A549 treated with AZD2906 at 1 μM for 4 hours (cell line): ENCODE measurements at places on chromosomes 5 and 9. TPM values are rescaled to one million over a fixed set of nuclear protein-coding genes. Genes with fewer than 3 reads are reported as not detected.

The SAXO1 gene
- not detected in 5 replicates for total RNA-seq

The HTR1A gene
- not detected in 5 replicates for total RNA-seq

The RICTOR gene
- 8.6 to 12.9 TPM (median 10.4 TPM) in 5 replicates for total RNA-seq

The RAB14 gene
- total RNA-seq, result 48.9 to 52.9 TPM (median 50.1 TPM) in 5 replicates

The CFAP90 gene
- total RNA-seq, result 0.29 to 0.72 TPM (median 0.50 TPM) in 5 replicates

The C5orf58 gene
- total RNA-seq, result not detected in 5 replicates

The MED7 gene
- total RNA-seq, result 14.7 to 18.0 TPM (median 15.8 TPM) in 5 replicates

The GPR151 gene
- not detected in 5 replicates for total RNA-seq

The ELAVL2 gene
- total RNA-seq, result 0.02 to 0.04 TPM (median 0.03 TPM) in 3 of 5 replicates, not detected in the others

The ACOT12 gene
- total RNA-seq, result 0.10 TPM in 1 of 5 replicates, not detected in the others

The INSL4 gene
- total RNA-seq, result 14.4 to 17.2 TPM (median 16.2 TPM) in 5 replicates

The FBP2 gene
- not detected in 5 replicates for total RNA-seq

The TMEM171 gene
- 4.0 to 5.8 TPM (median 4.7 TPM) in 5 replicates for total RNA-seq

The LRRTM2 gene
- not detected in 5 replicates for total RNA-seq

The IL33 gene
- 0.23 to 0.61 TPM (median 0.25 TPM) in 5 replicates for total RNA-seq

The FIBCD1 gene
- total RNA-seq, result 14.3 to 27.2 TPM (median 25.1 TPM) in 5 replicates

The PHAX gene
- total RNA-seq, result 49.1 to 70.9 TPM (median 49.6 TPM) in 5 replicates

The APBA1 gene
- 0.20 to 0.28 TPM (median 0.20 TPM) in 5 replicates for total RNA-seq

The CCDC183 gene
- 0.19 to 0.38 TPM (median 0.28 TPM) in 5 replicates for total RNA-seq

The TSC1 gene
- 14.0 to 17.6 TPM (median 14.6 TPM) in 5 replicates for total RNA-seq

The GCNT4 gene
- 0.22 to 0.31 TPM (median 0.29 TPM) in 5 replicates for total RNA-seq

The F2RL2 gene
- 2.6 to 3.6 TPM (median 2.9 TPM) in 5 replicates for total RNA-seq

The SEPTIN8 gene
- total RNA-seq, result 17.8 to 21.9 TPM (median 19.3 TPM) in 5 replicates

The RALGDS gene
- total RNA-seq, result 23.5 to 31.1 TPM (median 29.2 TPM) in 5 replicates

The TMEM245 gene
- 47.7 to 62.6 TPM (median 57.5 TPM) in 5 replicates for total RNA-seq

The RABEPK gene
- total RNA-seq, result 35.7 to 41.2 TPM (median 38.5 TPM) in 5 replicates

The GRXCR2 gene
- total RNA-seq, result not detected in 5 replicates

The COL5A1 gene
- 28.9 to 46.9 TPM (median 42.0 TPM) in 5 replicates for total RNA-seq

The PLAC8L1 gene
- 0.14 to 0.30 TPM in 2 of 5 replicates, not detected in the others for total RNA-seq

The DNAJC21 gene
- total RNA-seq, result 21.2 to 29.7 TPM (median 23.5 TPM) in 5 replicates

The ADAMTSL2 gene
- total RNA-seq, result not detected in 5 replicates

The GZMA gene
- not detected in 5 replicates for total RNA-seq
